ENCODE measurements at places on chromosomes 7 and 10.

GRCh38 chr7:143988976-143989745, 11.0 kb upstream of the OR6B1 start:
- DNase-seq: no peak

DNA sequence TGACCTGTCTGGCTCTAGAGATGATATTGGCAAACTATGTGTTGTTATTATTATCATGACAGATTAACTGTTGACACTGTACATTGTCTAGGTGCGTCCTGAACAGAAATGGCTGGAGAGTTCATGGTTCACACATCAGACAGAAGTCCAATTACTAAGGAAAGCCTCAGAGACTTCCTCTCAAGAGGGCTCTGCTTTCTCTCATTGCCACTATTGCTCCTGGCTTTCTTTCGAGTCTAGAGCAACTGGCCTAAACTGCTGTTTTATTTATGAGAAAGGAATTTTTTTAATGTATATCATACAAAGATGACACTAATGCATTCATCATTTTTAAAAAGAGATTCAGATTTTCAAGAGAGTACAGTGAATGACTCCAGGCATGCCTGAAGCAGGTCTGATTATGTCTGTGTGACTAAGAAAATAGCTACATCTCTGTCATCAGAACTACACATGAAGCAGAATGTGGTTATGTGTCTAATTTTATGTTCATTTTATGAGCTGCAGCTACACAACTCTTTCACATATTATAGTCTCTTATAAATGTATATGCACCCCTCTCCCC, 30.4 kb downstream of the NRCAM start:
- DNase-seq: no peak

- no peak for DNase-seq
Measured at GRCh38 chr10:96208946-96209345, 62.4 kb downstream of the BLNK start.

- no peak for DNase-seq
Measured at GRCh38 chr10:5512881-5513612, 11.7 kb upstream of the CALML3 start.

DNA sequence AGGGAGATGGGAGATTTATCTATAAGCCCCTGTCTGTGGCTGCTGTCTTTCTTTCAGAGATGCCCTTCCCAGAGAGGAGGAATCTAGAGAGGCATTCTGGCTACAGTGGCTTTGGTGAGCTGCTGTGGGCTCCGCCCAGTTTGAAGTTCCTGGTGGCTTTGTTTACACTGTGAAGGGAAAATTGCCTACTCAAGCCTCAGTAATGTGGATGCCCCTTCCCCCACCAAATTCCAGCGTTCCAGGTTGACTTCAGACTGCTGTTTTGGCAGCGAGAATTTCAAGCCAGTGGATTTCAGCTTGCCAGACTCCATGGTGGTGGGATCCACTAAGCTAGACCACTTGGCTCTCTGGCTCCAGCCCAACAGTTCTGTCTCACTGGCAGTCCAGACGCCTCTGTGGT, 951.6 kb downstream of the CCSER2 start:
- no peak for DNase-seq

DNA sequence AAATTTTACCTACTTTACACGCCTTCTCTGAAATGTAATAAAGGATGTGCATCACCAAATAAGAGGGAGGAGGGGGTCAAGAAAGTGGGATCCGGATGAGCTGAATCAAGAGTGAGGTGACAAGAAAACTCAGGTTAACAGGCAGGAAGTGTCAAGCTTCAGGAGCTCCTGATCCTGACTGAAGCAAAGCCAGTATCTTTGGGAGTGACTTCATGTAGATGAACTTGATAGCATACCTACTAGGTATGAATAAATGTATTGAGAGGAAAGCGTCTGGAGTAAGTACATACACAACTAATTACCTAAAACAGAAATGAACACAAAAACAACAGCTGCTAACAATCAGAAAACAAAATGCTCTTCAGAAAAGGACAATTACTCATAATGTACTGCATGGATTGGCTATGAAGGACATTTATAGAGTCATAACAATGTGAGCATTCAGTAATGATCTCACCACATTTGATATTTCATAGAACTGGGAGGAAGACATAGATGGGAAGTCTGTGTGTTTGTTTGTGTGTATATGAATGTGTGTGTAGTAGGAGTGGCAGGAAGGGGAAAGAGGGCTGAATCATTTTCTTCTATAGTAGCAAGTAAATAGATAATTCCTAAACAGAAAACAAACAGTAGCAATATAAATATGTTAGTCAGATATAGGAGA, 29.4 kb downstream of the PRKG1 start:
- no peak for DNase-seq

- DNase-seq: no peak
Measured at GRCh38 chr10:50552771-50553535, 70.8 kb downstream of the SGMS1 start.

All from activated naive CD4-positive, alpha-beta T cell (primary cell).